Activated CD8-positive, alpha-beta memory T cell treated with anti-CD3 and anti-CD28 coated beads for 48 hours (primary cell): ENCODE measurements at places on chromosomes 1 and 21.

DNA sequence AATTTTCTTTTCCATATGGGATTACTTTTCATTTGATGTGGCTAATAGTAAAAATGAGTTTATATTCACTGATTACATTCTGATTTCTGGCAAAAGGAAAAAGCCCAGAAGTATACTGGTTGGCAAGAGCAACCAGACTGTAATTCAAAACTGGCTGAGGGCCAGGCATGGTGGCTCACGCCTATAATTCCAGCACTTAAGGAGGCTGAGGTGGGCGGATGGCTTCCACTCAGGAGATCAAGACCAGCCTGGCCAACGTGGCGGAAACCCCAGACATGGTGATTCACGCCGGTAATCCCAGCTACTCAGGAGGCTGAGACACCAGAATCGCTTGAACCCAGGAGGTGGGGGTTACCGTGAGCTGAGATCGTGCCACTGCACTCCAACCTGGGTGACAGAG lies 14.5 kb downstream of the SYT11 start:
- DNase-seq = no peak

- DNase-seq = no peak
Measured at GRCh38 chr1:115312742-115313141, 25.3 kb downstream of the NGF start.

GRCh38 chr1:184987696-184988095 lies 13.4 kb upstream of the NIBAN1 start:
- no peak for DNase-seq

DNA sequence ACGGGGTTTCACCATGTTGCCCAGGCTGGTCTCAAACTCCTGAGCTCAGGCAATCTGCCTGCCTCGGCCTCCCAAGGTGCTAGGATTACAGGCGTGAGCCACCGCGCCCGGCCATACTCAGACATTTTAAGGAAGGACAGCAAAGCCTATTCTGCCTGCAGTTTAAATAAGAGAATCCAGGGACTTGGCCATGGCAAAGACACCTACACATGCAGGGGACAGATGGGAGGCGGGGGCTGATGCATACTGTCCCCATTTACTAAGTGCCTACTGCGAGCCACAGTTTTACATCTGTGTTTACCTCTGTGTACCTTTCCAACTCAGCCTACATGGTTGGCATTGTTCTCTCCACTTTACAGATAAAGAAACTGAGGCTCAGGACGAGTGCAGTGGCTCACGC lies 25.4 kb downstream of the LDLRAD2 start:
- DNase-seq = no peak

DNA sequence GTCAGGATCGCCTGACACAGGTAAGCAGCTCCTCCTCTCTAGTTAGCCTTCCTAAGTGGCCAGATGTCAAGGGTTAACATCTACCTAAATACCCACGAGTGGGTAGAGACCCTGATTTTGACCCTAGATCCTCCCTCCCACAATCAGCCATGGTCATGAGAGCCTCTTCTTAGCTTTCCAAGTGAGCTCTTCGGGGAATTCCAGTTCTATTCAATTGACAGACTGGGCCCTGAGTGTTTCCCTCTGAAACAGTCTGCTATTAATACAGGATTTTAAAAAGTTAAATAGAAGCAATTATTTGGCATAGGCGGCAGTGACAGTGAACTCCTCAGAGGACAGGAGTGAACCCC lies 28.1 kb downstream of the C2CD2 start:
- DNase-seq = no peak

GRCh38 chr1:157103268-157103667 lies 3.7 kb upstream of the ETV3L start:
- no peak for DNase-seq

GRCh38 chr1:178388418-178389145 lies 108.2 kb downstream of the CLEC20A start:
- no peak for DNase-seq

DNA sequence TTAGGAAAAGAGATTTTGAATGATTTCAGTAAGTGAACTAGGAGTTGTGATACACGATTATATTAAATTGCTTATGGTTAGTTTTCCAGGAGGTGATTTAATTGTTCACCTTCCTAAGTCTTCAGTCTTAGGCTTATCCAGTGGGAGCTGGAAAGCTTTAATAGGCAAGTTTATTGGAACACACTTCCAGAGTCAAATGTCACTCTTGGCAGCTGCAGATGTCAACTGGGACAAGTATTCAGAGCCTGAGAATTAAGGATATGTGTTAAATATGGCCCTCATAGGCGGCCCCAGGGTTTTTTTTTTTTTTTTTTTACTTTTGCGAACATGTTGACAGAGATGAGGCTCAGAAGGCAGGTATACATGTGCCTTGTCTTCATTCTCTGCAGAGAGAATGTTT lies 29.2 kb downstream of the UCK2 start:
- no peak for DNase-seq

GRCh38 chr1:206757524-206758266 lies 12.9 kb upstream of the IL19 start:
- no peak for DNase-seq

- DNase-seq = no peak
Measured at GRCh38 chr1:182476625-182477024, 26.7 kb downstream of the RGSL1 start.
